ENCODE measurements at places on chromosomes 12 and 14.

- DNase-seq, result no peak
These were observed 65.0 kb upstream of the SINHCAF start for GRCh38 chr12:31390991-31391390.

DNA sequence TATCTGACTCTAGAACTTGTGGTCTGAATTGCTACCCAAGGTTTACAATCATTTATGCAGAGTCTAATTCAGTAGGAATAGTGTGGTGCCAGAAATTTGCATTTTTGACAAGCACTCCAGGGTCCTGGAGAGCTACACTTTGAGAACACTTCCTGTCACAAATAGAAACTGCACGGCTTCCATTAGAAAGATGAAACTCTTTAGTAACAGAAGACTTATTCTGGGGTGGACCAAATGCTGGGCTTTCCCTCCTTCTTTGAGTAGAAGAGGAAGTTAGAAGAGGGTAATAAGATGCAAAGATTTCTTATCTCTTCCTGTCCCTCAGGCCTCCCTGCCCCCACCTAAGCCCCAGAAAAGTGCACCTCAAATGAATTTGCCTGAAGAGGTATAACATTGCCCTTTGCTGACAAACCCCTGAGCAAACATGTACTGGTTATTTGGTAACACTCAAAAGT is 28.4 kb downstream of the DGLUCY start:
- no peak for DNase-seq

DNA sequence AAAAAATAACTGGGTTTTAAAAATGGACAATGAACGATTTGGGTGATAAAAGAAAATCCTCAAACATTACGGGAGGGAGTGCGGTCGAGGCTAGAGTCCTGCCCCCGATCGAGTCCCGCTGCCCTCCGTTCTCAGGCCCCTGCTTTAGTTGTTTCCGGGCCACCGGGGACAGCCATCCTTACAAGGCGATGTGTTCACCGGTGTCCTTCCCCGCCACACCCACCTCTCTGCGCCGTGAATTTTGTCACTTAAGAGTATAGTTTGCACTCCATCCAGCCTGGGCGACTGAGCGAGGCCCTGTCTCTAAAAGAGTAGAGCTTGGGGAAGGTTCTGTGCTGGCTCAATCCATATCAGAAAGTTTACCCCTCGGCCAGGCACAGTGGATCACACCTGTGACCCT is 2.9 kb downstream of the ULK1 start:
- no peak for DNase-seq

- no peak for DNase-seq
These were observed 119.8 kb downstream of the SINHCAF start for GRCh38 chr12:31206038-31206670.

GRCh38 chr14:71556730-71557129 is 375.5 kb upstream of the RGS6 start:
- no peak for DNase-seq

DNA sequence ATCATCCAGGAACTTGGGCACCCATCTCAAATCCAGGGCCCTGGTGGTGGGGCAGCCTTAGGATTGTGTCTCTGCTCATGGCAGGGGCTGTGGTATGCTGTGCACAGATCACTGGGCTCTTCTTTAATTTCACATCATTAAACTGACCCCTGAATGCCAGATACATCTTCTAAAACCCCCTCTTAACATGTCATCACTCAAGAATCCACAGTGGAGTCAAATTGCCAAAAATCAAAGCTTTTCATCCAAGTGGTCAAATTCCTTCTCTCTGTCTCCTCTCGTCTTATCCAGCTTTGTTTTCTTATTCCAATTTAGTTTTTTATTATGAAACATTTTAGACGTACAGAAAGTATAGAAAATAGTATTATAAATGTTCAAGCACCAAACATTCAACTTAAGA is 97.5 kb downstream of the ADCK1 start:
- no peak for DNase-seq

GRCh38 chr12:53054112-53054878 is 4.4 kb downstream of the TNS2 start:
- DNase-seq, result peak; percentile 91

DNA sequence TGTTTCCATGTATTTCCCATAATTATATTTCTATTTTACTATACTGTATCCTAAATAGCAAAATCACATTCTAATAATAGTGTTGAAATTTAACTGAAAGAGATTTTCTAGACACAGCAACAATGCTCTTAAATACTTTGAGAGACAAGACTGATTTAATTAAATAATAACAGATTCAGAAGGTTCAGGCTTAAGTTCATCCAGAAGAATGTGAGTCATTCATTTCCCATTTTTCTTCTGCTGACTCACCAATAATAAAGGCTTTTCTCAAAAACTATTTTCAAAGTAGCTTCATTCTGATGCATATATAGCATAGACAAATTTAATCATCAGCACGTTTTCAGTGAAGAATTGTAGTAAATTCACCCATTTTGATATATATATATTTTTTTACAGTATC is 481.4 kb downstream of the MDGA2 start:
- DNase-seq, result no peak

Measured in stimulated activated CD4-positive, alpha-beta T cell treated with anti-CD3 and anti-CD28 coated beads, Interleukin-12 subunit alpha, Interleukin-12 subunit beta, amount 100 ng/mL, for 4 hours (primary cell).